Liver (tissue), 10 donors: ENCODE measurements at places on chromosomes 2 and 18.

- DNase-seq = no peak
Observed at GRCh38 chr2:227577555-227577954, 21.1 kb upstream of the SCYGR2 start.

DNA sequence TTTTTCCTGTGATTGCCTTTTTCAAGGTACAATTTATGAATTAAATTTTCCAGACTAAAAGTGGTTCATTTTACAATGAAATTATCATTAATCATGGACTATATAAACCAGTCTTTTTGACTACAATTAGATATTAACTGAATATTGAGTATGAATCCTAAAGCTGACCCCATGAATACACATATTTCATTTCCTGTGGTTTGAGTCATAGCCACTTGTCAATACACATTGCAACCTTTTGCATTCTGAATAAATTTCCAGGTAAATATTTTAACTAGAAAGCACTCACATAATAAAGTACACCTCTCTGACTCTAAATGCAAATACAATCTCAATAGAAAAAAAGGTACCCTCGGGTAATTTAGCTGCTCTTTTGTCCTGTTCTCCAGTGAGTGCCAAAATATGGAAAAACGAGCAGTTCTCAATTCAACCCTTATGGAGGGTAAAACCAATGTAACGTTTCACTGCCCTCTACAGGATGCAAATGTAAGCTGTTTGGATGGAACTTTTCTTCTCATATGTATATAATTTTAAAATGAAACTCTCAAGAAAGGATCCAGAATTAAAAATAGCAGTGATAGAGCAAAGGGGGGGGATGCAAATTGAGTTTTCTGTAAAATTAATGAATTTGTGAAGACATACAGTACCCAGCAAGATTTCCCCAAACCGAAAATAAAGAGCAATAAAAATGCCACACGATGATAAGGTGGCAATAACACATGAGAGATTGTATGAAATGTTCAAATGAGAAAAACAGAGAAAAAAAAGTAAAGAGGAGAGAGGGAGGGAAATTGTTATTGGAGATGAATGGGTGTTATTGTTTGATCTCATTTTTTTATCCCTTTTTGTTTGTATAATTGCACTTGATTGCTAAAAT lies 1795.7 kb upstream of the PIK3C3 start:
- no peak for DNase-seq

DNA sequence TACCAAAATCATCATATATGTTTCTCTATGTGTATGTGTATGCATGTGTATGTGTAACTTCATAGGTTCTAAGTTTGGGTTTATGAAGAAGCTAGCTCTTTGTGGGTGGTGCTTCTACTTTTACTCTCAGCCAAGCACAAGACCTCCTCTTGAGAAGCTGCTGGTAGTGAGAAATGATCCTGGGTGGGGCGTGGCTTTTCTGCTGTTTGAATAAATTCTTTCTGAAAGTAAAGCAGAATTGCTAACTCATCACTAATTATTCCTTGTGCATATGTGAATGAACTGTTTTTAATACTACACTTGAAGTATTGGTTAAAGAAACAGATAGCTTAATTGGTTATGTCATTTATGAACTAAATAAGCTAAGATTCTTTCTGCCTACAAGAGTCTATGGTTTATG lies 7.6 kb upstream of the GAREM1 start:
- no peak for DNase-seq

DNA sequence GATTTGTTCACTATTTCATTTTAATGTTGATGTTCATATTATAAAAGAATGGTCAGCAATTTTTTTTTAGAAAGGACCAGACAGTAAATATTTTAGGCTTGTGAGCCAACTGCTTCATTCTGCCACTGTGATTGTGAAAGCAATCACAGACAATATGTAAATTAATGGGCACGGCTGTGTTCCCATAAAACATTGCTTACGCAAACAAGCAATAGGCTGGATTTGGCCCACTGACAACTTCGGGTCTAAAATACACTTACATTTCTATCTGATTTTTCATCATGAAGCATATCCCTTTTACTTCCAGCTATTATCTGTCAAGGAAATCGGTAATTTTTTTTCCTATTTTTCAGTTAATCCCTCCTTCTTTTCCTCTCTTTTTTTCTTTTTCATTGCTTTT lies 182.2 kb upstream of the CDH2 start:
- no peak for DNase-seq
